Fibroblast of lung (primary cell): ENCODE measurements at places on chromosomes 2 and 18. TPM values are rescaled to one million over a fixed set of nuclear protein-coding genes. Genes with fewer than 3 reads are reported as not detected.

DNA sequence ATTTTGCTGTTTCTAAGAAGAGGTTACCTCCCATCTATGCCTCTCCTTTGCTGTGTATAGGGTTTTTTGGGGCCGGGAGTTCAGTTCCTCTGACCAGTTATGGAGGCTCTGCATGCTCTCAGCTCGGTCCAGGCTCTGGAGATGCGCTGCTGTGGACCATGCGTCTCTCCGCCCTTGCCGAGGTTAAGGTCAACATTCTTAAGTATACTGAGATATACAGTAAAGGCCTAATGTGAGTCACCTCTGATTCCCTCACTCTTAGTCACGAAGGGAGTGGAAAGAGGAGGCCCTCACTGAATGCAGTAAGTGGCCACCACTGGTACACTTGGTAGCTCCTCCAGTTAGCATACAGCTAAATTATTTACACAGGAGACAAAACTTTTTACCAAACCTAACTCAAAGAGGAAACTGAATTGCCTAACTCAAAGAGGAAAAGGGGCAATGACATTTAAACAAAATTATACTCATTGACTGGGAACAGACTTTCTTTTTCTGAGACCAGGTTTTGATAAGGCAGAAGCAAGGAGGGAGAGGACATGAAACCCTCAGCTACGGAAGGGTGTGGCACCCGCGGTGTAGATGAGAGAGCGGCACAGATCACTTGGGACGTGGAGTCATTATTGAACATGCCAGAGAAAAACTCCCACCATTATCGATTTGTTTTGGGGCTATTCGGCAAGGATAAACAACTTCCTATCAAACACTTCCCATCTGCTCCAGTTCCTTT is 98.7 kb downstream of the COPS8 start:
- DNase-seq, result peak; percentile 76

- DNase-seq, result no peak
These were observed 163.9 kb upstream of the DNMT3A start for GRCh38 chr2:25505622-25506021.

KYNU gene
- total RNA-seq, result 1.5 and 4.6 TPM in 2 replicates

DNA sequence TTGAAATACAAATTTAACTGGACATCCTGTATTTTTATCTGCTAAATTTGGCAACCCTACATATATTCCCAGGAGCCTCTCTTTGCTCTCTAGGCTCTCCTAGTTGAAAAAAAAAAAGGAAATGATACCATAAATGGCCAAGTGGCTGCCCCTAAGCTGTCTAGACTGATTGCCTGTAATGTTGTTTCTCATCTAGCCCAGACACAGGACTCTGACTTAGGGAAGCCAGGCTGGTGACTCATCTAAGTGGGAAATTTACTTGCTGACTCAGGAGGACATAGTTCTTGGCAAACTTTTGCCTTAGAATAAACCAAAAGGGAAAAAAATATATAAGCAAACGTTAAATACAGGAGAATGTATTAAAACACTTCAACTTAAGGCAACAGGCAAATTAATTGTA is 14.6 kb upstream of the ITGAV start:
- peak; percentile 99 for DNase-seq

DNA sequence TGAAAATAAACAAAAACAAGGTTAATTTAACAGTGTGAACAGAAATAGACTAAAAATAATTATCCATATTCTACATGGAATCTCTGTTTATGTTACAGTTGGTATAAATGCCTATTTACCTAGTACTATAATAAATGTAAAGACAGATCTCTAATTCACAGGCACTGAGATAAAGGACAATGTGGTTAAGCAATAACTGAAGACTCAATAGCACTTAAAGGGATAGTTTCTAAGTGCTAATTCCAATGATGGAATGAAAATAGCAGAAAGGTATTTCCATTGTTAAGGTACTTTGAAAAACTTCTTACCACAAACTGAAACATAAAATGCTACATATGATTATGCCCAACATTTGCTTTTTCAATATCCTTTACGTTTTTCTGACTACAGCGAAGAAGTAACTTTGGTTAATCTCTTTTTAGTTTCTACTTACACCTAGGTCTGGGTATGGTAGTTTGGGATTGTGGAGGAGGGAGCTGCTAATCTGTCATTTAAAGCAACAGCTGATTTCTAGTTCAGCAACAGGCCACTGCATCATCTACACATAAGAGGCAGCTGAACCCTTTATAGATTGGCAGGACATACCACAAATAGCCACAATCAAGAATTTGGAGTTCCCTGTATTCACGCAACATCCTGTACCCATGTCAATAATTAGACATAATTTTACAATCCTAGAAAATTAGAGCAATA is 27.2 kb downstream of the MAP4K3 start:
- no peak for DNase-seq

- DNase-seq, result peak; percentile 94
These were observed 324.5 kb upstream of the EPHA4 start for GRCh38 chr2:221896505-221897151.

SH3RF3 gene
- total RNA-seq, result 6.7 and 10.1 TPM in 2 replicates

GPC1 gene
- total RNA-seq, result 67.8 and 218 TPM in 2 replicates

DNA sequence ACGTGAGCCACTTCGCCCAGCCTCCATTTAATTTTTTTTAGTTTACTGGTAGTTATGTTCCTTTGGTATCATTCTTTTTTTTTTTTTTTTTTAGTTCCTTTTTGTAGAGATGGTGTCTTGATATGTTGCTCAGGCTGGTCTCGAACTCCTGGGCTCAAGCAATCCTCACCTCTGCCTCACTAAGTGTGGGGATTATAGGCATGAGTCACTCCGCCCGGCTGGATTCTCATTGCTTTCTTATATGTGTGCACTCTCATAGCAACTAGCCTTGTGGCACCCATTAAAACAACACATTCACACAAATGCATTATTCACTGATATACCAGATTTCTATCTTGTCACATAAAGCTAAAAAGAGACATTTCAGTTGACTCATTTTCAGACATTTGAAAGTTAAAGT is 4.2 kb downstream of the TTC27 start:
- DNase-seq, result peak; percentile 24

DNA sequence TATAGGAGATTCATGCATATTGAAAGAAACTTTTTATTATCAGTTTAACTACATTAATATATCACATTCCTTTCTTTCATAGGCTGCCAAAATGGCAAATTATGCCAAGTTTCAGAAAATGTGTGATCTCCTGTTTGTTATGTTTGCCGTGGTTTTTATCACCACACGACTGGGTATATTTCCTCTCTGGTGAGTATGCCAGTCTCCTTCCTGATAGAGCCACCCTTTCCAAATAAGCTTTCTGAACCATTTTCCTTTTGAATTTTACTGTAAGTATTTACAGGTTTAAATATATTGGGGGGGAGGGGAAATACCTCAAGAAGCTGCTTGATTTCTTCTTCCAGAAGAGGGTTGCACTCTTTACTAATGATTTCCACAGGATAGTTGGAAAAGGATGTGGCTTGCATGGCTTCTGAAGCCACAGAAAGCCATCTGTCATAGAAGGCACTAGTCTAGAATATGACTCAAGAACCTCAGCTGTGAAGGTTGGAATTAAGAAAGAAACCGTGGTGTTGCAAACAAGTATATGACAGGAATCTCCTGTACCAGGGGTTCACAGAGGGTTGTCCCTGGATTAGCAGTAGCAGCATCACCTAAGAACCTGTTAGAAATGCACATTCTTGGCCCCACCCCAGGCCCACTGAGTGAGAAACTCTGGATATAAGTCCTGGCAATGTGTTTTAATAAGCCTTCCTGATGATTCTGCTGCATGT is 84.5 kb upstream of the NOSTRIN start:
- DNase-seq, result no peak

GRCh38 chr2:80380736-80381135 is 76.2 kb upstream of the LRRTM1 start:
- DNase-seq, result no peak

GRCh38 chr2:207233731-207234130 is 68.0 kb upstream of the KLF7 start:
- no peak for DNase-seq

CHRND gene
- total RNA-seq, result not detected in 2 replicates

DNA sequence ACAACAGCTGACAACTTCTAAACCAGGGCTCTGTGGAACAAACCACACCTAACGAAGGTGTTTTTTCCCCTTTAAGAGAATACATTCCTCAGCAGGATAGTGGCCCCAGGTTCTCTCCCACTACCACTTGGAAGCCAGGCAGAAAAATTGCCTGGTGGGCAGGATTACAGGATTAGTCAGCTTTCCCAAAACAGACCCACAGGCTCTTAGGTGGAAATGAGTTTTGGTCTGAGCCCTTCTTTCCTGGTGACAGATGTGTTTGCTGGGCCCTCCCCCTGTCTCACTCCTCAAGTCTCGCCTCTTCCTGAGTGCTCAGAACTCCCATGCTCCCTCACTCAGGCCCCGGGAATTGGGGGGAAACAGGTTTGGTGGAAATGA is 139.4 kb upstream of the HAAO start:
- DNase-seq, result peak; percentile 76

DNA sequence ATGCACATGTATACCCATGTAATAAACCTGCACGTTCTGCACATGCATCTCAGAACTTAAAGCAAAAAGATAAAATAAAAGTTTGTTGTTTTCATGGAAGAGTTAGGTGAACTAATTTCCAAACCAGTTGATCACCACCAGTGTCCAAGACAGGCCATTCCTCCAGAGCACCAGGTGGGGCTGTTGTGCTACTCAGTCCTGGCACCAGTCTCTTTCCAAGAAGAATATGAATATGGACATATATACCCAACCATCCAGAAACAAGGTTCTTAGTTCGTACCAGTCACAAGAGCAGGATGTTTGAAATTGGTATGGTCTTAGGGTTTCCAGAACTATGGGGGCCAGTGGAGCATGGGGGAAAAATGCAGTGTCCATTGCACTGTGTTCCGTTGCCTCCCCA is 17.2 kb upstream of the TNP1 start:
- DNase-seq, result no peak

- DNase-seq, result no peak
These were observed 52.7 kb downstream of the TAF1B start for GRCh38 chr2:9895669-9896590.

TDRD15 gene
- not detected in 2 replicates for total RNA-seq

GRCh38 chr2:38750011-38750890 is 910 bp downstream of the SRSF7 start:
- peak; percentile 29 for DNase-seq

ID2 gene
- total RNA-seq, result 66.6 and 150 TPM in 2 replicates

DNA sequence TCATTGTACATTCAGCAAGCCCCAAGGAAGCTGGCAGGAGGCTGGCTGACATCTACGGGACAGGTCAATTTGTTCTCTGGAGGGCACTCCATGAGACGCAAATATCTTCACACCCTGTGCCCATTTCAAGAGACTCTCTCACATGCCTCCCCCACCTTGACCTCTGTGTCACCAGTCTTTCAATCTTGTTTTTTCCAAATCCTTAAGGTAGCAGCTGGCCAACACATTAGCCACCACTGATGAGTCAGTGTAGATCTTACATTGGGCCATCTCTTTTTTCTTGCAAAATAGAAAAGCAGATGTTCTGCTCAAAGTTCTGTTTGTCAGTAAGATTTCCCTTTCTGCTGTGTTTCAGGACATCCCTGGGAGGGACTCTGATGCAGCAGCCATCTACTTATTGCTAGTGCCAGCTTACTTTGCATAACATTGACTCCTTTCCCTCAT is 1.7 kb upstream of the DPP4 start:
- DNase-seq, result peak; percentile 50

GRCh38 chr2:218284106-218284811 is 8.0 kb downstream of the TMBIM1 start:
- DNase-seq, result peak; percentile 82

PLA2R1 gene
- 3.1 and 8.3 TPM in 2 replicates for total RNA-seq

DNA sequence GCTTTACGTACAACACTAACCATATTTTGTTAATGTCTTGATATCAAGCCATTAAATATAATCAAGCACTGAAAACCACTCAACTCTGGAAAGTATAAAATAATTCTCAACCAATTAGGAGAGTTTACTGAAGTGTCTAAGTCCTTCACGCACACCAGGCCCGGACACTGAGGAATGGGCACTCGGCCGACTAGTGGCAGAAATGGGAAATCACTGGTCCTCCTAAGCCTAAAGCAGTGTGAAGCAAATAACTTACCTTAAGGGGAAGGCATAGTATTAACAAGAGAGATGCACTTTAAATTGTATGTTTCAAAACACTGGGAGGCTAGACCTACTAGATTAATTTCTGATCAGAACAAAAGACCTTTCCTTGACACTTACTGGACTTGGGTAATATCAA is 45.7 kb downstream of the FAM210A start:
- DNase-seq, result no peak

DNA sequence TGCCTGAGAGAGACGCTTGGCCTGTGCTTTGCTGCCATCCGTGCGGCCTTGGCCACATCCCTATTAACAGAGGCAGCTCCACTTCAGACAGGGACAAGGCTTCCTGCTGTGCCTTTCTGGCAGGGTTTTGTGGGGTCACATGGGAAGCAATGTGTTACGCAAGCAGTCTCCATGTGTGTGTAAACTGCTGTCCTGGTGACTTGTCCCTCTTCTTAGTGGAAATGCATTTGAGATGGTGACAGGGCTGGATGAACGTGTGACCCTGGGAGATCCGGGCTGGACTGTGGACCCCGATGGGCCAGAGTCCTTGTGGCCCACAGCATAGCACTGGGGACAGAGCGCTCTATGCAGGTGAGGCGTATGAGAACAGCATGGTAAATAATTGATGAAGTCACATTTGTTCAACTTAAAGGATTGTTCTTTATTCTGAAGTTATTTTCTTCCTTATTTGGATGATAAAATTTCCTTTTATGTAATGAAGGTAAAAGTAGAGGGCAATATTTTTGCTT is 23.2 kb downstream of the ASB1 start:
- DNase-seq, result no peak

- no peak for DNase-seq
These were observed 55.2 kb downstream of the PARD6G start for GRCh38 chr18:80191907-80192652.

E2F6 gene
- 10.2 and 11.0 TPM in 2 replicates for total RNA-seq

- DNase-seq, result no peak
These were observed 122.1 kb downstream of the ACOXL start for GRCh38 chr2:110854355-110855081.

C2orf69 gene
- 10.5 and 13.2 TPM in 2 replicates for total RNA-seq

TMEFF2 gene
- total RNA-seq, result 0.26 and 0.33 TPM in 2 replicates

DNA sequence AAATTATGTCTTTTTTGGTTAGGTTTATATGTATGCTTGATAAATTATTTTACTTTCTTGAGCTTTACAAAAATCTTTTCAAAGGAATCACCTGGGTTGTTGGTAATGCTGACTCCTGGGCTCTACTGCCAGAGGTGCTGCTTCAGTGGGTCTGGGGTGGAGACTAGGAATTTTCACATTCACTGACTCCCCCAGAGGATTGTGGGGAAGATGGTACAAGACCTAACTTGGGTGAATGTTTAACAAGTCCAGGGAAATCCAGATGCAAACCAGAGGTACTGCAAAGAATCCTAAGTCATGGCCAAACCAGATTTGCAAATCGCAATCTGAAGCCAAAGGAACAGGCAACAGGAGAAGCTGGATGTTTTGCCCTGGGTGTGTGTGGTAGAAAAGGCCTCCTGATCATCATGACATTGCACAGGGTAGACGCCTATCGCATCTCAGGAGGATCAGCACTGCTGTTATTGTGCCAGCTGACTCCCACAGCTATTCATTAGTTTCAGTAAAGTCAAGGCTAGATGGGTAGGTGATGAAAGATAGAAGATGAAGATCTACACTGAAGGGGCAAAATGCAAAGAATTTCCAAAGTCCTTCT is 185.2 kb downstream of the BARD1 start:
- no peak for DNase-seq

HAT1 gene
- 23.0 and 25.9 TPM in 2 replicates for total RNA-seq
